Activated CD4-positive, CD25-positive, alpha-beta regulatory T cell (primary cell): ENCODE measurements at places on chromosomes 5 and 9.

DNA sequence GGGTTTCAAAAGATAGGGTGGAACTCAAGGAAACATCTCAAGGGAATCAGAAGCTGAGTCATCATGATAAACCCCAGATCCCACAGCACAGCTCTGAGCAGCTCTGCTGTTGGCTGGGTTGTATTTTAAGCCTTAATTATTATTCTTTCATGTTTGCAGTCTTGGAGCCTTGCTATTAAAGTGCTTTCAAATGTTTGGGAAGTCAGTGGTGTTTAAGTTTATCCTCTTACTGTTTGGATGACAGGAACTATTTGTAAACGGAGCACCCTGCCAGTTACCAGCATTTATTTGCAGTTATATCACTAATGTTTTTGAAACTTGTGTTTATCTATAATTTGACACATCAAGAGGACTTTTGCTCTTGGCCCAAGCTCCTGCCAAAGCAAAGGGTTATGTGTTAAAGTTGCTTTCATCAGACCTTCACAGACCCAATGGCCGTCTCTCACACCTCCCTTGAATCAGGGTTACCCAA is 141.1 kb upstream of the SPDL1 start:
- DNase-seq: no peak

GRCh38 chr9:77725046-77725694 is 77.0 kb upstream of the GNA14 start:
- DNase-seq: no peak

- DNase-seq: no peak
These were observed 5.2 kb downstream of the ATPSCKMT start for GRCh38 chr5:10244342-10244944.

DNA sequence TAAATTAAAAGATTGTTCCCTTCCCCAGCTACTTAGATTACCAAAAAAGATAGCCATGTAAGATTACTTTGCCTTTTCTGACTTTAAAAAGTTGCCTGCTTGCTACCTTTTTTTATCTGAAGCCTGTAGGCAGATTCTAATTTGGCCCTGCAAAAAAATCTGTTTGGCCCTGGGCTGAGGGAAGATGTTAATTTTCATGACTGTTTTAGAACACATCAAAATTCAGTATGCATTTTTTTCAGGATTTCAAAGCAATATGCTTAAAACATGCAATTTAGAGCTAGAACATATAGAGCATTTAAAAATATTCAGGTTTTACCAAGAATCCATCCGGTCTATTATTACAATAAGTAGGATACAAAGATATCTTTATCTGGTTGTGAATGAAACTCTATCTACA is 563.6 kb downstream of the NR2F1-AS1 start:
- DNase-seq: no peak

GRCh38 chr5:22044229-22044628 is 808.9 kb downstream of the CDH12 start:
- DNase-seq: no peak

- DNase-seq: no peak
These were observed 18.9 kb downstream of the MUSK start for GRCh38 chr9:110687497-110687896.

GRCh38 chr9:95116002-95116807 is 201.3 kb downstream of the FANCC start:
- DNase-seq: no peak

- no peak for DNase-seq
These were observed 370.9 kb upstream of the WWC1 start for GRCh38 chr5:167920589-167920988.

- DNase-seq: no peak
These were observed 36.5 kb downstream of the SERINC5 start for GRCh38 chr5:80219391-80219790.

DNA sequence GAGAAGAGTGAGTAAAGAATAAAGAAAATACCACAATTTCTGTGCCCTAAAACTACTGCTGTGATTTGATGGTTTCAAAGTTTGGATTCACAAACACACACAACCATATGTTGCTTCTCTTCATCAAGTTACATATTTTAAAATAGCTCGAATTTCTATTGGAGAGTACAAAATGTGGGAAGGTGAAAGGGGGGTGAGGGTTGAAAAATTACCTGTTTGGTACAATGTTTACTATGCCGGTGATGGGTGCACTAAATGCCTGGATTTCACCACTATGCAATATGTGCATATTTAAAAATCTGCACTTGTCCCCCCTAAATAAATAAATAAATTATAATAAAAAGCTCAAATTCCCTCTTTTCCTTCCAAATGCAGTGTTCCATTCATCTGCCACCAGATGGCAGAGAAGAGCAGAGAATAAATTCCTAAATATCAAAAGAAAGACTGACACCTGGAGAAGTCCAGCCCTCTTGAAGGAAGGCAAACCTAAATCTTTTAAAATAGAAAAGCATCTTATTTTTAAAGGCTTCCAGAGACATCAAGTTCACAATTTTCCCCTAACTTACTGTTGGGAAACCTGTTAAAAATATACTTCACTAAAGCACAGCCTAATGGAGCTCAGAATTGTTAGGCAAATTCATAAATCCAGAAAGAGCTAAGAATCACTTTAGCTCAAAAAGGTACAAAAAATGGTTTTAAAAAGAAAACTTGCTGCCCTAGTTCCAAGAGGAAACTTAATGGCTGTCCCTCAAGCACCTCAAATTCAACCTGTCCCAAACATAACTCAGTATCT is 24.8 kb upstream of the HNRNPA0 start:
- no peak for DNase-seq

GRCh38 chr9:105676351-105676923 is 14.2 kb downstream of the TAL2 start:
- no peak for DNase-seq

- DNase-seq: no peak
These were observed 658.6 kb downstream of the NR2F1-AS1 start for GRCh38 chr5:92922231-92922967.

GRCh38 chr5:116508835-116509234 is 65.8 kb downstream of the SEMA6A start:
- DNase-seq: no peak

- DNase-seq: no peak
These were observed 249.2 kb upstream of the IRX4 start for GRCh38 chr5:2131826-2132496.

DNA sequence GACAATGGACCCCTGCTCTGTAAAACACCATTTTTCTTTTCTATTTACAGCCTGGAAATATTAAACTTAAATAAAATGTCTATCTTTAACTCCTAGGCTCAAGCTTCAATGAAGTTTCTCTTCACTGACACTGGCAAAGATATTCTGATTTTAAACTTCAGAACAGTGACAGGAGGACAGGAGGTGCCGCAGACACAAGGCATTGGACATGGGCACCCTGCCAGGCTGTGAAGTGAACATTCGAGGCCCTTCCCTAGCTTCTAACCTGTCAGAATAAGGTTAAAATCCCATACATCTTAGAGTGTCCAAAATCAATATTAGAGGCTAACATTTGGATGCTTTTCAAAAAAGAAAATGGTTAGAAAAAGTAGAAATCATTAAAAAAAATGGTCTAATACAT is 9.2 kb downstream of the SEMA5A start:
- no peak for DNase-seq

DNA sequence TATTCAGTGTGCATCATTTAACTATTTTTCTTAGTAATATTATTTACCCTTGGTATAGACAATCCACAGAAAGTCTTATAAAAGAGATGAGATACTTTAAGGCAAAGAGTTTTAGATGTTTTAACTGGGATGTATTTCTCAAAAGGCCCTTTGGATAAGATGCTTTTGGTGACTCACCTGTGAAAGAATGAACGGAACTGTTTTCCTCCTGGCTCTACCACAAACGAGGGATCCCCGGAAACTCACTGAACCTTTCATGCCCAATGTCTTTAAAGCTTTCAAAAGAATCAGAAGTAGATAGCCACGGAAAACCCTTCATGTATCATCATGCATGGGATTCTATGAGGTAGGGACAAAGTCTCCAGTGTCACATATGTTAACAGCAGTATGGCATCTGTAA is 1.6 kb downstream of the ZNF782 start:
- DNase-seq: no peak

DNA sequence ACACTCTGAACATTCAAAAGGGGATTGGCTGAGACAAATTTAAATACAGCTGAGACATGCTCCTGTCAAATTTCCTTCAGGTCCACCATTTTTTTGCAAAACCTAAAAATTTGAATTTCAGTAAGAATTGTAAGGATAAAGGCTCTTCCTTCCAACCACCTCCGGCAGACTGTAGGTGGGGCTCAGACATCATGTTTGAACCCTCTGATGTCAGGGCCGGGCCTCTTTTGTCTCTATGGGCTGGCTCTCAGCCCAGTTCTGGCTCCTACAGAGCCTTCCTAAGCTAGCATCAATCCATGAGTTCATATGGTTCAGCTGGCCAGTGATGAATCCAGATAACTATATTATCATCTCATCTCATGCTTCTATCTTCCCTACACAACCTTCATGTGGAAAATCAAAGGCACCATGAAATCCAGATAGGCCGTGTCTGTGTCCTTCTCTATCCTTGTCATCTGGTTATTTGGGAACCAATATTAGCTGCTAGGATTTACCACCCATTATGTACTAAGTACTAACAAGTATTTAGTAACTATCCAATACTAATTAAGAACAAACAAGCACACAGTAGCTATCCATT is 44.2 kb downstream of the NIPSNAP3B start:
- DNase-seq: no peak

GRCh38 chr9:37007295-37007694 is 26.8 kb downstream of the PAX5 start:
- DNase-seq: no peak

DNA sequence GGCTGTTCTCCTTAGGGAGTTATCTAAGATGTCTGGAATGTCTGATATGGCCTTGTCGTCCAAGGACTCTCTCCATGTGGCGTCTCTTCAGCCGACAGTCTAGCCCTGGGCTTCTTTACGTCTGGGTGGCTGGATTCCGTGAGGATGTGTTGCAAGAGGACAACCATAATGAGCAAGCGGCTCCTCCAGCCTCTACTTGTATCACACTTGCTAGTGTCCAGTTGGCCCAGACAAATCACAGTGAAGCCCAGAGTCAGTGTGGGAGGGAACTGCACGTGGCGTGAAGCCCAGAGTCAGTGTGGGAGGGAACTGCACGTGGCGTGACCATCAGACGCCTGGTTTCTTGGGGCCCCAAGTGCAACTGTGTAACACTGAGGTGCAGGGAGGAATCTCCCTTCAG is 61.1 kb downstream of the COL23A1 start:
- DNase-seq: no peak

GRCh38 chr5:167232675-167233311 is 1058.7 kb upstream of the WWC1 start:
- no peak for DNase-seq

GRCh38 chr5:173627860-173628392 is 11.5 kb upstream of the BOD1 start:
- DNase-seq: no peak

GRCh38 chr5:158245513-158245912 is 386.6 kb upstream of the CLINT1 start:
- DNase-seq: no peak

DNA sequence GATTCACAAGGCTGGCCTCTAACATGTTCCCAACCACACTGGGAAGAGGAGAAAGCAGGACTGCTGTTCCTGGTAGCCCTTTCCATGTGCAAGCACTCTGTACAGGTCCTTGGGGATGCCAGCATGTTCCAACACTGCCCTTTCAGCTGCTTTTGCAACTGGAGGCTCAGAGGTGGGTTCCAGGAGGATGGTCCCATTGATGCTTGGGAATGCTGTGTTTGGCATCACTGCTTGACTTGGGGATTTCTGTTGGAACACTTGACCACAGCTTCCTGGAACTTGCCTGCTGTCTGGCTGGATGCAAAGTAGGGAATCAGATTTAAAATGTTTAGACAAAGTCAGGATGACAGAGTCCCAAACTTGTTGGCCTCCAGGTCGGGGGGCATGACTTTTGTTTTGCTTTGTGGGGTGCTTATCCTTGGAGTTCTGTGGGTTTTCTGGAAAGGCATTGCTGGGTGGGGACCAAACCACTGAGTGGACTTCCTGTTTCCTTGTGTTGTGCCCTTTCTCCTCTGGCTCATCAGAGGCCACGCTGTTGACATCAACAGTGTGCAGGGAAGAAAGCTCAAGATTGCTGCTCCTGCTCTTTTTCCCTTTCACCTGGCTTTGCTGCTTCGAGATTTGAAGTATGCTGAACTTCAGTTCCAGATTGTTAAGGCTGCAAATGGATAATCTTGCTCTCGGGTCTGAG is 148.5 kb upstream of the RPS23 start:
- DNase-seq: no peak

DNA sequence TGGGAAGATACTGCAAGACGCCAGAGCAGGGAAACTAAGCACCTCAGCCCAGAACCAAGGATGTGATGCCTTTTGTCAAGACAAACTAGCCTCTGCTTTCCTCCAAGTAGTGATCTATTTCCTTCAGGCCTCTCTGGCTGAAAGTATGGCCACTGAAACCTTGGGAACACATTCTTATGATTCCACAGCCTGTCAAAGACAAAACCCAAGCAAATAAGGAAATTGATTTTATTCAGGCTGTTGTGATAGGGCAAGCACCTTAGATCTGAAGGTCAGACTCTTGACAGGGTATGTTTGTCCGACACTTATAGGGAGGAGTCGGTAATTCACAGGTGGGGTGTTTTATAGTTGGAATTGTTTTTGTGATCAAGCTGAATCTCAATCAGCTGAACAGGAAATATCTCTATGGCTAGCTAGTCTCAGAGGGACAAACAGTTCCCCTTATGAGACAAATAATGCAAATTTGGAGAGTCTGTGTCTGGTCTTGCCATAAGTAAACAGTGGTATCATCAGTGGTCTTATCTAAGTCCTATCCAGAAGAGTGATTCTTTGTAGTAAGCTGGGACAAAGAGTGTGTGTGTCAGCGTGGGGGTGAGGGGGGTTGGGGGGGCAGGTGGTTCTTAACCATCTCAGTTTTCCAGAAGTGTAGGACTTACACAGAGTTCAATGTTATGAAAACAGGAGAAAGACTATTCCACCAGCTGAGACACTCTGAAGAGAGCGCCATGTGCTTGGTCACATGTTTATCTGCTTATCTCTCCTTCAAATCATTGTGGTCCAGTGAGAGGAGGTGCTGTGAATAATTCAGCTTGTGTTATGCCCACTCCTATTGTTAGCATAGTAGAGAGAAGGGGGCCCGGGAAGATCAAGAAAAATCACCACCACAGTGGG is 6.7 kb upstream of the ZCCHC10 start:
- no peak for DNase-seq

GRCh38 chr5:157366741-157367674 is 93.0 kb upstream of the NIPAL4 start:
- no peak for DNase-seq

GRCh38 chr9:134253606-134254205 is 72.5 kb upstream of the RXRA start:
- no peak for DNase-seq

- DNase-seq: no peak
These were observed 71.4 kb upstream of the CDK20 start for GRCh38 chr9:88045686-88046085.
